Iris pigment epithelial cell (primary cell): ENCODE measurements at places on chromosomes 4 and X.

GRCh38 chrX:111262086-111262485 lies 8.2 kb downstream of the CAPN6 start:
- DNase-seq = peak; percentile 14

GRCh38 chr4:123748806-123749205 lies 352.2 kb downstream of the SPRY1 start:
- DNase-seq = no peak

- peak; percentile 36 for DNase-seq
Measured at GRCh38 chr4:55524844-55525571, 21.7 kb downstream of the CLOCK start.

GRCh38 chr4:35175894-35176293 lies 1068.4 kb downstream of the ARAP2 start:
- no peak for DNase-seq

DNA sequence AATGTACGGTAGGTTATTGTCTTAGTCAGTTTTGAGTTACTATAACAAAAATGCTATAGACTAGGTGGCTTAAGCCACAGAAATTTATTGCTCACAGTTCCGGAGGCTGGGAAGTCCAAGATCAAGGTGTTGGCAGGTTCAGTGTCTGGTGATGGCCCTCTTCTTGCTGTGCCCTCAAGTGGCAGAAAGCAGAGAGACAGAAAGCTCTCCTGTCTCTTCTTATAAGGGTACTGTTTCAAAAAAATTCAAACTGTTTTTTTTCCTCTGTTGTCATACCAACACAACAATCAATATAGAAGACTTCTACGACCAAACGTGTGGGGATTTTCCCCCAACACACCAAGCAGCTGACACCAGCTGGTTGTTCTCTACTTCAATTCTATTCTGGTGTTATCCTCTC lies 53.4 kb downstream of the ADGRG4 start:
- no peak for DNase-seq

GRCh38 chr4:168610911-168611530 lies 114.2 kb downstream of the PALLD start:
- DNase-seq = no peak

DNA sequence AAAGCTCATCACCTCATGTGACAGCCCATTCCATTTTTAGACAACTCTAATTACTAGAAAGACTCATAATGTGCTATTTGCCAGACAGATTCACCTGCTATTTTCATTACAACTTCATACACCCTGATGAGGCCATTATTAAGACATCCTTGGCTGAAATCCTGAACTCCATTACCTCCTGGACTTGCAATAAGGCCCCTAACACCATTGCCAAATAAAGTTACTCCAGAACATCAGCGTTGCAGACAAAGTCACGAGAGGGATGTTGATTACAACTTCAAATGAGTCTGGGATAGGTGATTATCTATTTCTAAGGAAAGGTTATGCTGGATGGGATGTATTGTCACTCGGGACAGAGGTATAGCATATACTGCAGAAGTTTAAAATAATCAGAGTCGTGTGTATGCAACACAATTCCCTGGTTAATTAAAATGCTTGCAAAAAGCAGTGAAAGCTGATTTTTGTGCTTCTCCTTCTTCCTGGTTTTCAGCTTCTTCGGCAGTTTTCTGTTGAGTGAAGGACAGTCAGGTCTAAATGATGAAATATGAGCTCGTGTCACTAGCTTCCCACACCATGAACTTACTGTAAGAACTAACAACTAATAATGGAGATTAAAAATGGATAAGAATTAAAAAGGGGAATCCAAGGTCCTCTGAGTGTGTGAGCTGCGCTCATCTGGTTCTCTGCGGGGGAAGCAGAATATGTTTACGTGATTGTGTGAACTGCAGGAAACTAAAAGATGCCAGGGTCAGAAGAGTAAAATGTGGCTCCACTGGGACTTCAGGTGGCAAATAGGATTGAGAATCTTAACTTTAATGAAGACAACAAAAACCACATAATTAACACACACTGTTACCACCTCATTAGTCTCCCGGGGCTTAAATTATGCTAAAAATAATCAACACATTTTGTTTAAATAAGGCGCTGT lies 17.6 kb upstream of the SOD3 start:
- peak; percentile 19 for DNase-seq

DNA sequence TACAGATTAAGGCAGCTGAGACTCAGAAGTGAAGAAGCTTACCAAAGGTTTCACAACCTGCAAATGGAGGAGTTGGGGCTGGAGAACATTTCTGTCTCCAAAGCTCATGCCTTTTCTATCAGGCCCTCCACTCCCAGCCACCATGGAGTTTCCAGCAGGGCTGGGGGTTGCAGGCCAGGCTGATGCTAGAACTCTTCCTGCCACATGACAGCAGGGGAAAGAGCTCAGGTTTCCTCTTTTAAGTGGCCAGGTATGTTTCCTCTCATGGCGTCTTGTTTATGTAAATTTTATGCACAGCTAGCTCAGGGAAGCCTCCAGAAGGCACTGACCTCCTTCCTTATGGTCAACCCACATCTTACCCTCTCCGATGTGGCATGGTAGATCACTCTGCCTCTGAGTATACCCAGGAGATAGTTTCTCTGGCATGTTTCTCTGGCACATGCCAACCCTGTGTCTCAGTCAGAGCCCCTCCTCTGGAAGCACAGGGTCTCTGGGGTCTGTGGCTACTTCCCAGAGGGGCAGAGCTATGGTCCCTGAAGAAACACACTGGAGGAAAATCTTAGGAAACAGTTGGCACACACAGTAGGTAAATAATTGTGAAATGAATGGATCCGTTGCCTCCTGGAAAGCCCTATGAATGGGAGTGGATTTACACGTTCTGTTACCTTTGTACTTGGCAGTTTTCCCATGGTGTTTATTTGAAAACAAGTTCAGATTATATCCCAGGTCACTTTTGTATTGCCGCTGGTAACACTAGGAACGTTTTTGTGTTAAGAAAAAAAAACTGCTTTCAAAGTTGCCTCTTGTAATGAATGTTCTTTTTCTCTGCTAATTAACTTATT lies 28.9 kb downstream of the PDK3 start:
- DNase-seq = no peak

DNA sequence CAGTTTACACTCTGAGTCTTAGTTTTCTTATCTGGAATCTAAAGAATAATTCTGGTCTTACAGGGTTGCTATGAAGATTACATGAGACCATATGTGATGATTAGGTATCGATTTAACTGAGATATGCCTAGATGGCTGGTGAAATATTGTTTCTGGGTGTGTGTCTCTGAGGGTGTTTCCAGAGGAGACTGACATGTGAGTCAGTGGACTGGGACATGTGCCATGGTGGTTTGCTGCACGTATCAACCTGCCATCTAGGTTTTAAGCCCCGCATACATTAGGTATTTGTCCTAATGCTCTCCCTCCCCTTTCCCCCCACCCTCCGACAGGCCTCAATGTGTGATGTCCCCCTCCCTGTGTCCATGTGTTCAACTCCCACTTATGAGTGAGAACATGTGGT lies 186.0 kb upstream of the CXorf66 start:
- DNase-seq = no peak

GRCh38 chr4:36208893-36209473 lies 35.3 kb downstream of the ARAP2 start:
- DNase-seq = no peak

DNA sequence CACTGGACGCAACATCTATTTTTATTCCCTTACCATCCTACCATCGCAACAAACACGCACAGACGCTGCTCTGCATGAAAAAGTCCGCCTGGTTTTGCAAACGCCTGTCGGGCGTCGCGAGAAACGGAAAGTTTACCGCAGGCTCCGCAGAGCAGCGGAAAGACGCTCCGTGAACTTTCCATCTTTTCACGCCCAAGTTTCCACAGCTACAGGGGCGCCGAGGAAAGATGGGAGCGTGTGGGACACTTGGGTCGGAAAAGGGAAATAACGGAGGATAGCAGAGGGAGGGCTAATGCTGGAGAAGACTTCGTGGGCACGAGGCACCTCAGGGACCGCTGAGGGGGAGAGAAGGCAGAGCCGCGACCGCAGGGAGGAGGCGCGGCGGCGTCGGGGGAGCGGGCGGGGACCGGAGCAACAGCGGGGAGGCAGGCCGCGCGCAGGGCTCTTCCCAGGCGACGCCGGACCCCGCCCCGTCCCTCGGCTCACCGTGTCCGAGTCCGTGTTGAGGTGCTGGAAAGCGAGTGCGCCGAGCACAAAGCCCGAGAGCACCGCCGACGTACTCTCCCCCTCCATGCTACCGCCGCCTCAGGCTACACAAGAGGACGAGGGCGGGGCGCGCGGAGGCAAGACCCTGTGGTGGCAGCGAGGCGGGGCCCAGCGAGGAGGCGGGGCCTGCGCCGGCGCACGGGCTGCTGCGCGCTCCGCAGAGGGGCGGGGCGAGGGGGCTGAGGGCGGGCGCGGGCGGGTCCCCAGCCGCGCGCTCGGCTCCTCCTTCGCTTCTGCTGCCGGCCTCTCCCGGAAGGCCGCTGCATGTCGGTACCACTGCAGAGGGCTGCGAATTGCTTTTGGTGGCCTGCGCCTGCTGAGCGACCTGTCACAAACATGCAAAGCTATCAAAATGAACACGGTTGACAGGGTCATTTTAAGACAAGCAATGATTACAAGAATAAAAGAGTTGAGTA lies at the start of gene ABRAXAS1:
Gene ABRAXAS1 (minus strand): TSS at position 601 of the 962 bp plus-strand sequence. CDS start 28 bp downstream, at position 573.
- DNase-seq = peak; percentile 93

DNA sequence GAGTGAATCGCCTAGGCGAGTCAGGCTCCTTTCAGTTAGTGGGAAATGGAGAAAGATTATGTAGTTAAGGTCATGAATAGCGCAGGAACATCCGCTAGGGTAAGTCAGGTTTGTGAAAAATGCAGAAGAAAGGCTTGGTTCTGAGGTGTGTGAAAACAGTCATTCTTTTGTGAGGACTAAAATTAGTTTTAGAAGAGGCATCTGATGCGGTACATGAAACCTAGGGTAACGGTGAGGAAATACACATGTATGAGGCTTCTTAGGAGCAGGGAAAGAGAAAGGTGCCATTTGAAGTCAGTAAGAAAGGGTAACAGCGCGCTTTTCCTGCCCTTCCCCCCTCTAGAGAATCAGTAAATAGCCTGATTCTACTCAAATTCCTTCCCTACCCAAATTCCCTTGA lies 570 bp upstream of the RNF128 start:
- DNase-seq = no peak

- DNase-seq = no peak
Measured at GRCh38 chrX:9878146-9878820, 88.9 kb upstream of the CLDN34 start.

DNA sequence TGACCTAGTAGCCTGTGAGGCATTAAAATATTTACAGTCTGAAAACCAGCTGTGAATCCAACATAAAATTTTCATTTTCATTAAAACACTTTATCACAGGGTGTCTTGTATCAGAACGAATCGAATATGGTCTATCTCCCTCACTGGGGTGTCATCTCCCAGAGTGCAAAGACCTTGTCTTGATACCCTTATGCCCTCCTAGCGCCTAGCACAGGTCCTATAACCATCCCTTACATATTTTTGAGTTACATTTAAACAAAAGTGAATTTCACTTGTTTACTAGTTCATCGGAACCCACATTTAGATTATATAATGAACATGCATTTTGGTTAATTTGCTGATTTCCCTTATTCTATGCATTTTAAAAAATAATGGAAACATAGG lies 14.0 kb downstream of the DIPK2B start:
- DNase-seq = no peak

- DNase-seq = no peak
Measured at GRCh38 chr4:24260923-24261564, 323.3 kb downstream of the DHX15 start.

GRCh38 chr4:39383690-39384089 lies 17.5 kb upstream of the RFC1 start:
- no peak for DNase-seq

DNA sequence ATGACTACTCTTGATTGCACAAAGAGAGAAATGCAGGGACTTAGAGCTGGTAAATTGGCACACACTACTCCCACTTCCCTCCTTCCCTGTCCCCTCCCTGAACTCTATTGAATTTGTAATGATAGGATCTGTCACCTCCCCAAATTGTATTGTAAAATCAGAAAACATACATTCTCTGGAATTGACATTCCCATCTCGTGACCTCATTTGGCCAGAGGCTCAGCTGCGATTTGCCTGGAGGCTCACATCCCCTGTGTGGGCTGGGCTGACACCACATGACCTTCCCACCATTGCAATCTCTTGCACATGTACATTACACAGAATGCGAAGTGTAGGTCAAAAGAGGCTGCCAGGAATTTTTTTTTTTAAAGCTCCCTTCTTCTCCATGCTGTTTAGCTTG lies 172.1 kb downstream of the MID1IP1 start:
- no peak for DNase-seq

DNA sequence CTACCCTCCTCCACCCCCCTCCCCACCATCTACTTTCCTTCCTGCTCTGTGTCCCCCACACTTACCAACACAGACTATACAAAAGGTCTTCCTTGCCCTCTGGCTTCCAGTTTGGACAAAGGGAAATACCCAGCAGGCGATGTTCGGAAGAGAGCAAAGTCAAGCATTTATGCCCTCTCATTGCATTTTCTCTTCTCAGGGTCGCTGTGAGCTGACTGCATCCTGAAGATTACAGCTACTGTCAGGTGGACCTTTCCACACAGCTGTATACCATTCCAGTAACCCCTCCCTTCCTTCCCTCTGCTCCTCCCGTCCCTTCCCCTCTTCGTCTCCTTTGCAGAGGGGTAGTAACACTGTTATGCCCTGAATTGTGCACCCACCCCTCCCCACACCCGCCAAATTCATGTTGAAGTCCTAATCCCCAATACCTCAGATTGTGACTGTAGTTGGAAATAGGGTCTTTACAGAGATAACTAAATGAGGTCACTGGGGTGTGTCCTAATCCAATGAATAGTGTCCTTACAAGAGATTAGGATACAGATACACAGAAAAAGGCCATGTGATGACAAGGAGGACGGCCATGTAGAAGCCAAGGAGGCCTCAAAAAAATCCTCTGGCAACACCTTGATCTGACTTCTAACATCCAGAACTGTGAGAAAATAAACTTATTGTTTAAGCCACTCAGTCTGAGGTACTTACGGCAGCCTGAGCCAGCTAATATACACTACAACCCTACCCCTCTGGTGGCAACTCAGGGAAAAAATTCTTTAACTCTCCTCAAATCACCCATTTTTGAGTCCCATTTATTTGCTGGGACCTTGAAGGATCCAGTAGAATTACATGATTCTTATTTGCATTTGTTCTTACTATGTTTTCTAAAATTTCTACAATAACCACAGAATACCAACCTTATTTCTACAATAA lies 11.7 kb downstream of the MORF4L2 start:
- DNase-seq = no peak

GRCh38 chr4:106864231-106864630 lies 171.9 kb downstream of the DKK2 start:
- DNase-seq = peak; percentile 94

DNA sequence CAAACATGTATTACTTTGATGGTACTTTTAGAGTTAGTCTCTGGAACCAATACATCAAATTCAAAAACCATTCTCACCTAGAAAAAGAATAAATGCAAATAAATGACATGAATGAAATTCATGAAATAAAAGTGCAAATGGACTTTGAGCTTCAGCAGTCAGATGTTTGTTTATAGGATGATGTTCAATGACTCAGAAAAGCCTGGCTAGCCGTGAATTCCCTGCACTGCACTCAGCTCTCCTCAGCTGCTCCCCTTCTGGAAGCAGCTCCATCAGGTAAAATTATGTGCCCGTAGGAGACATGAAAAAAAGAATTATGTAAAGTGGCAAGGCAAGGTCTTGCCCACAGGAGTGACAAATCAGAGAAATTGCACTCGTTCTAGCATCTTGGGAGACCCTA lies 390.6 kb downstream of the GPM6A start:
- peak; percentile 89 for DNase-seq
